Body of pancreas (tissue), 4 donors: ENCODE measurements at places on chromosomes 13 and 19.
A peak's percentile ranks its signal among the peaks of the same experiment; 100 is the strongest.

DNA sequence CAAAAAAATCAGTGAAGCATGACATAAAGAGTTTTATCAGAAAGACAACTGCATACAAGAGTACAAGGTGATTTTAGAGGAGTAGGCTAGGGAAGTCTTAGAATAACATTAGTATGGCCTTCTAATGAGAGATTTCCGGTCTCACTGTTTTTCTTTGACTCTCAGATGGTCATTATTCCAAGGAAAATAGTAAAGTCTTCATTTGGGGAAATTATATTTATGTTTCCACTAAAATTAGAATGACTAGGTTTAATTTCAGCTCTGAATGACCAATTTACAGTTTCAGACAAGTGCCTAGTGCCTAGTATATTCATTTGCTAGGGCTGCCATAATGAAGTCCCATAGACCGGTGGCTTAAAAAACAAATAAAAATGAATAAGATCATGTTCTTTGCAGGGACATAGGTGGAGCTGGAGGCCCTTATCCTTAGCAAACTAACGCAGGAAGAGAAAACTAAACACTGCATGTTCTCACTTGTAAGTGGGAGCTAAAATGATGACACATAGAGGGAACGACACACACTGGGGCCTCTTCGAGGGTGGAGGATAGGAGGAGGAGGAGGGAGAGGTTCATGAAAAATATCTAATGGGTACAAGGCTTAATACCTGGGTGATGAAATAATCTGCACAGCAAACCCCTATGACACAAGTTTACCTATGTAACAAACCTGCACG, 303.1 kb downstream of the PCDH9 start:
- DNase-seq: no peak

DNA sequence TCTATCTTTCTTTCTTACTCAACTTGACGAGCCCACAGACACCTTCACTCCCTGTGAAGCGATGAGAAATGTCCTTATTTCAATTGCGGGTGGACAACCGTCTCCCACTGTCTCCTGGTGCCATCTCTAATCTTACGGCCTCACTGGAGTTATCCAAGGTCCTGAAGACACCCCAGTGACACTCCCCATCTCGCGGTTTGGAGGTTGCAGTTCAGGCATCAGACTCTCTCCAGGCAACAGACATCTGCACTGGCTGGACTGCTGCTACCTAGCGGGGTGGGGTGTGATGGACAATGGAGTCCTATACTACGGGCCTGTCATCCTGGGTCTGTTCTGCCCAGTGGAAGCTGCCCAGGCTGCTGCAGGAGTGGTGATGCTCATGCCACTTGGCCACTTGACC, 18.3 kb upstream of the IRS2 start:
- DNase-seq: no peak

DNA sequence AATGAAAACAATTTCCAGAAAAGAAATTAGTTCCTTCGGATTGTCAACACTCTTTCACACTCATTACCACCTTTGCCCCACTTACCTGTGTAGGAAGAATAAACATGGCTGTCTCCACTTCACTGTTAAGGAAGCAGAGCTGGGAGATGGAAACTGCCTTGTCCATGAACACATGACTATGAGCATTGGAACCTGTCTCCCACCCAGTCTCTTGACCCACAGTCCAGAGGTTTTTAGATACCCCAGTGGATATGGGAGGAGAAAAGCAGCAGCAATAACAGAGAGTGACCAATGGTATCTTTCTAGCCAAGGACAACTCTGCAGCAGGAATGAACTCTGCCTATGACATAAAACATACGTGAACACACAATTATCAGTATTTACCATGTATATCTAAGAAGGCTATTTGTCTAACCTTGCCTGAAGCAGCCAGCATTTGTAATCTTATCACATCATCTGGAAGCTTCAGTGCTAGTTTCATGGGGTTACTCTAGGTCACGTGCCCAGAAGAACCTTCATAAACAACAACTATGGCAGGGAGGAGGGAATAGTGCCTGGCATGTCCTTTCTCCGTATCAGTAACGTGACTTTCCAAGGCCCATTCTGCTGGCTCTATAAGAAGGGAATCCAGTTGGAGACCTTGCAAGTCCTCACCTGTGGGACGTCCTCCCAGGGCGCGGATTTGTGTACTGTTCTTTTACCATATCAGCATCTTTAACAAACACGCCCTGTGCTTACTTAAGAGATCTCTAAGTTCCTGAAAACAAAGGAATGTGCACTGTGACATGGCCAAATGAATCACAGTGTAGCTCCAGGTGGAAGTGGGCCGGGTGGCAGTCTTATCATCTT, 221.8 kb upstream of the UBL3 start:
- peak; percentile 97 for DNase-seq

DNA sequence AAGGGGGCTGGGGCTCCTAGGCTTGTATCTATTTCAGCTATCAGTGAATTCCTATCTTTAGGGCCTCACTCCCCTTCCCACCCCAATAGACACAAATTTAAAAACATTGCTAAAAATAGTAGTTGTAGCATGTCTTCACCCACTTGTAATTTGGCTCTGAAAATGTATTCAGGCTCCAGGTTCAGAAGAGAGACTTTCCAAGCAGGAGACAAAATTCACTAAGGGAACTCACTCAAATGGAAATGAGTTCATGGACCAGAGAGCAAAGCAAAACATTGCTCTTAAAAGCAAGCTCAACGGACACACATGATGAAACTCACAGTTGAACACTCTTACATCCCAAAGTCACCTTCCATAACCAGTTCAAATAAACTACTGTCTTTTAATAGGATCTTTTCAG, 36.8 kb downstream of the PHF11 start:
- DNase-seq: no peak

- no peak for DNase-seq
Observed at GRCh38 chr19:51821921-51822320, 27.0 kb downstream of the FPR3 start.

- no peak for DNase-seq
Observed at GRCh38 chr13:32600890-32601289, 14.6 kb downstream of the PDS5B start.

GRCh38 chr13:27638521-27638920, 16.8 kb downstream of the POLR1D start:
- no peak for DNase-seq

DNA sequence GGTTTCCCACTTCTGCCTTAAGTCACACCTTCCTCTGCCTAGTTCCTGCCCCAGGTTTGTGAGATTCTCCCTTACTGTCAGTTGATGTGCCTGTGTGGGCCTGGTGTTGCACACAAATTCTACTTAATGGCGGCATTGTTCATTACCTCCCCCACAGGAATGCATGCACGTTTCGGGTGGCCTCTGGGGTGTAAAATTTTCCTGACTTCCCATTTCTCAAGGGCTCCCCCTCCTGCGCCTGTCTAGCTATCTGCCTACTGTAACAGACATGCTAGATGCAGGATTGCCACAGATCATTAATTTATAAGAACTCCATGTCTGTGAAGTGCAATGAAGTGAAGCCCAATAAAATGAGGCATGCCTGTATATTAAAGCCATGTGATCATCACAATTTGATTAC, 1466.3 kb downstream of the PCDH9 start:
- no peak for DNase-seq

DNA sequence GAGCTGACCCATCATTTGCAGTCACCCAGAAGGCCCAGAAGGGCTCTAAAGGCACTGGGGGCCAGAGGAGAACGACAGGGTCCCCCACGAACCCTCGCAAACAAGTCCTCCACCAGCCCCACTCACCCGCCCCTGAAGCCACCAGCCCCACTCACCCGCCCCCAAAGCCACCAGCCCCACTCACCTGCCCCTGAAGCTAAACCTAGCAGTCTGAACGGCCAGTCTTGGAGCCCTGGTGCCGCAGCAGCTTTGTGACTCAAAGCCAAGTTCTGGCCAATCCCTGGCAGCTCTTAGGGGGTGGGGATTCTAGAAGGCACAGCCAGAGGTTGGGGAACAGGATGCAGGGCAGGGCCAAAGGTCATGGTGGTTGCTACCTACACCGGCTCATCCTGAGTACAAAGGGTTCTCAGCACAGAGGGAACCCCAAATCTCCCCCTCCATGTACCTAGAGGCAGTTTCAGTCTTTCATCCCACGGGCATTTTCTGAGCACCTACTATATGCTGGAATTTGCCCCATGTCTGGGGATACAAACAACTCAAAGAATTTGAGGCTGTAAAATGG, at the start of gene IQCN:
Gene IQCN, minus strand, starts transcription at position 234 of the 562 bp plus-strand sequence. CDS start 4,974 bp downstream, outside the sequence.
- DNase-seq: peak; percentile 34
